Stimulated activated CD8-positive, alpha-beta memory T cell treated with anti-CD3 and anti-CD28 coated beads, Interleukin-4, amount 100 ng/mL, for 4 hours (primary cell): ENCODE measurements at places on chromosomes 2 and 18.

- no peak for DNase-seq
Measured at GRCh38 chr2:212665948-212666347, 127.3 kb upstream of the ERBB4 start.

DNA sequence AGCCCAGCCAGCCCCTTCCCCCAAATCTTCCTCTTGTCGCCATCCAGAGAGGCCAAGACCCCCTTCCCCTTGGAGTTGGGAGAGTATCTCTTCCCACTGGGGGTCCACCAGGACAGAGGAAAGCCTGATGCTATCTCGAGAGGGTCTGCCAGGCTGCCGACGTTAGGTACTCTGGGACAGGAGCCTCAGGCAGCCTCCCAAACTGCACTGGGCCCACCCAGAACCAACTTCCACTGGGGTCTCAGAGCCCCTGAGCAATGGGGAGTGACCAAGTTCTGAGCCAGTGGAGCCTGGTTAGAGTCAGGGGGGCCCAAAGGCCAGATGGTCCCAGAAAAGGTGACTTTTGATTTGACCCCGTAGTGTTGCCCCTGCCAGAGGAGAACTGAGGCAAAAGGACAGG lies 189.1 kb downstream of the INHBB start:
- no peak for DNase-seq

DNA sequence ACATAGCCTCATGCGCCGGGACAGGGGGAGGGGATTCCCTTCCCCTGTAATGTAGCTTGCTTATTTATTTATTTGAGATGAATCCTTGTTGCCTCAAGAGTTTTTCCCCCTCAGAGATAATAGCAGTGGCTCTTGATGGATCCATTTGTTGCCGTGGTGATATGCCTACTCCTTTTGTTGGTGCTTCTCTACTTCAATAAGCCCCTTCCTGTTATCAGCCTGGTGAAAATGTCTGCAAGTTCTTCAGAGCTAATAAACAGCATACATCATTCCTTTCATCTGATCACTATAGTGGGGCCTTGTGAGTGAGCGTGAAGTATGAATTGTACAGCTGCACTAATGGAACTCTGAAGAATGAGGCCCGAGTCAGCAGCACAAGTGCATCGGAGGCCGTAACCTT lies 19.4 kb downstream of the FZD5 start:
- DNase-seq, result no peak

DNA sequence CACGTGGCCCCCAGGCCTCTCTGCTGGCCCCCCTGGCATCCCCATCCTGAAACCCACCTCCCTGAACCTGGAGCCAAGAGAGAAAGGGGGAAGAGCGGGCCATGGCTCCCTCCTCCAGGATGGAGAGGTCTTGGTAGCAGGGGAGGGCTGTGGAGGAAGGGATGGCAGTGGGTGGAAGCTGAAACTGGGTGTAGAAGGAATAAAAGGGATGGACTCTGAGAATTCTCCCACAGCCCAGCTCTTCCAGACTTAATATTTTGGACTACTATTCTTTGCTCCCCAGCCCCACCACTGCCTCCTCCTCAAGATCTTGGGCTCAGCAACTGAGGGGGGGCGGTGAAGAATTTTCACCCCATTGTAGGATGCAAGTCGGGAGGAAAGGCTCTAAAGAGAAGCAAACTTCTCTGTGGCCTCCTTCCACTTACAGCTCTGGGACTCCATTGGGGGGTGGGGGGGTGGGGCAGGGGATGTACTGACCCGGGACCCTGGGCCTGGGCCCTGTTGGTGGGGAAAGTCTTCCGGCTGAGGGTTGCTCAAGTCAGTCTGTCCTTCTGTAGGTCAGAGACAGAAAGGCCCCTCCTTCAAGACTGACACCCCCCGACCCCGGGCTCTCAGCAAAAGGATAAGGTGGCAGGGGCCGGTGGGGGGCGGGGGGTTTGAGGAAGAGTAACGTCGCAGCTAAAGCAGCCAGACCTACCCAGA lies 501 bp downstream of the TNS1 start:
- no peak for DNase-seq

DNA sequence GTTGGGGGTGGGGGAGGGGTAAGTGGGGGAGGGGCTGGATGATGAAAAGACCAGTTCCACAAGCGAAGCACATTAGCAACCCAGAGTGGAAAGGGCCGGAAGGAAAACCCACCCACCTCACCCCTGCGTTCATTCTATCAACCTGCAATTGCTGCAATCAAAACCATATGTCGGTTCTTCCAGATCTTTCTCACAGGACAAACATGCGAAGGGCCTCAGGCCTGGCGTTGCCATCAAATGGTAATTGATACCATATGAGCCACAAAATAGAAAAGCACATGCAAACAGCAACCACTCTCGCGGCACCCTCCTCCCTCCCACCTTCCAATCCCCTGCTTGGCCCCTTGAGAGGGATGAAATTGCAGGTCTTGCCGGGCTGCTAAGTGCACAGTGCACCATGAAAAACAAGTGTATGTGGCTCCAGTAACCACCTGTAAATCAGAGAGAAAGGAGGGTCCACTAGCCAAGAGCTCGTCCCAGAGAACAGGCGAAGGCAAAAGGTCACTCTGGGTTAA lies 287.5 kb downstream of the TCF4 start:
- no peak for DNase-seq

GRCh38 chr2:193276069-193276468 lies 1081.3 kb upstream of the TMEFF2 start:
- no peak for DNase-seq

DNA sequence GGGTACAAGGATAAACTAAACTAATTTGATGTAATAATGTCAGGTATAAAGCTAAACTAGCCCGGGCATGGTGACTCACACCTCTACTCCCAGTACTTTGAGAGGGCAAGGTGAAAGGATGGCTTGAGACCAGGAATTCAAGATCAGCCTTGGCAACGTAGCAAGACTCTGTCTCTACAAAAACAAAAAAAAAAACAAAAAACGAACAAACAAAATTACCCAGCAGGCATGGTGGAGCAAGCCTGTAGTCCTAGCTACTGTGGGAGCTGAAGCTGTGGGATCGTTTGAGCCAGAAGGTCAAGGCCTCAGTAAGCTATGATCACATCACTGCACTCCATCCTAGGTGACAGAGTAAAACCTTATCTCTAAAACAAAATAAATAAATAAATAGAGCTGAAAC lies 131.8 kb upstream of the KYNU start:
- DNase-seq, result no peak

DNA sequence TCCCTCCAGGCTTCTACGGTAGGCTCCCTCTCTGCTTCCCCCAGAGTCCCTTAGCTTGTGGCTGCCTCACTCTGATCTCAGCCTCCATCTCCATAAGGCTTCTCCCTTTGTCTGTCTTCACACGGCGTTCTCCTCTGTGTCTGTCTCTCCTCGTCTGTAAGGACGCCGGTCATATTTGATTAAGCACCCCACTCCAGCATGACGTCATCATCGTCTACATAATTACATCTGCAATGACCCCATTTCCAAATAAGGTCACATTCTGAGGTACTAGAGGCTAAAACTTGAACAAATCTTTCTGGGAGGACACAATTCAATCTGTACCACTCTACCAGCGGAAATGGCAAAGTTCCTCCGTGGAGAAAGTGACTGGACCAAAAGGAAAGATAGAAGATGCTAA lies 8.3 kb upstream of the COL6A3 start:
- DNase-seq, result no peak

DNA sequence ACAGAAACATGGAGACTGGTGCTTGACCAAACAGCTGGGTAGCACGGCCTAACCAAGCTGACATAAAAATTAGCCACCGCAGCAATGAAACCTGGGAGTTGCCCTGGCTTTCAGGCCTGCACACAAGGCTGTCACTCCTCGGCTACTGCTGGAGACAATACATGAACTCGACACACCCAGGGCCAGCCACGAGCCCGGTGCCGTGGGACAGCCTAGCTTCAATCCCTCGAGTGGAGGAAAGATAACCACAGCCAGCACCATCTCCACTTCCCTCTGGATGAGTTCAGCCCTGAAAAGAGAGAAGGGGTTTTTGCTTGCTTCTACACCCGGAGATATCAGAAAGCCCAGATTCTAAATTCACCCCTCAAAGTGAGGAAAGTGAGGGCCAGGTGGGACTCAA lies 78.0 kb downstream of the BCL2L11 start:
- no peak for DNase-seq

GRCh38 chr2:237092920-237093781 lies 7.5 kb downstream of the COPS8 start:
- DNase-seq, result no peak
